Tibial artery (tissue), 4 donors: ENCODE measurements at places on chromosomes 6 and 20.

DNA sequence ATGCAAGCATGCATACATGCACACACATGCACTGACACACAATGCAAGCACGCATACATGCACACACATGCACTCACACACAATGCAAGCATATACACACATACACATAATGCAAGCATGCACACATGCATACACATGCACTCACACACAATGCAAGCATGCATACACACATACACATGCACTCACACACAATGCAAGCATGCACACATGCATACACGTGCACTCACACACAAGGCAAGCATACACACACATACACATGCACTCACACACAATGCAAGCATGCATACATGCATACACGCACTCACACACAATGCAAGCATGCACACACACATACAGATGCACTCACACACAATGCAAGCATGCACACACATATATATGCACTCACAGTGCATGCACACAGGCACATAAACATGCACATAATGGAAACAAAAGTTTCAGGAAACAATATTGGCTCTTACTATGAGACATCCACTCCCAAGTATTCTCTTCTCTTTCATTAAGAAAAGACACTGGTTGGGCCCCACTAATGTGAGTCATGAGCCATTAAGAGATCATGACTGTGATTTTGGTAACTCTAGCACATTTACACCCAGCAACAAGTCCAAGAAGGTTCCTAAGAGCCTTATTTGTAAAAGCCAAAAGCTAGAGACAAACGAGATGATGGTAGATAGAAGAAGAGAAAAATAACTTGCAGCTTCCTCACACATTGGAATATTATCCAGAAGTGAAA is 22.2 kb downstream of the APCDD1L start:
- no peak for DNase-seq

DNA sequence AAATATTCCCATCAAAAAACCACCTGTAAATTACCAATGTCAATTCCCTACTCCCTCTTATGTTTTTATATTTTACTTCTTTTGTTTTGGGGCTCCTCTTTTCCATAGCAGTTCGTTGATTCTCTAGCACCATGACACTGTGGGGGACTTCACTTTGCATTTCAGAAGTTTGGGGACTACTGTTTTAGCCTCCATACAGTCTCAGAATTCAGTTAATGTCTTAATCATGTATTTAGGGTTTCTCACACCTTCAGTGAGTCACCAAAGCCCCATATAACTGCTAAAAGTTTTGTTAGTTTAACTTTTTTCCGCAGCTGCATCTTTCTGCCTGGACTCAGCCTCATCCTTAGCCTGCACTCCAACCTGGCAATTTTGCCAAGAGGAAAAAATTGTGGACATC is 20.7 kb upstream of the AIG1 start:
- no peak for DNase-seq

DNA sequence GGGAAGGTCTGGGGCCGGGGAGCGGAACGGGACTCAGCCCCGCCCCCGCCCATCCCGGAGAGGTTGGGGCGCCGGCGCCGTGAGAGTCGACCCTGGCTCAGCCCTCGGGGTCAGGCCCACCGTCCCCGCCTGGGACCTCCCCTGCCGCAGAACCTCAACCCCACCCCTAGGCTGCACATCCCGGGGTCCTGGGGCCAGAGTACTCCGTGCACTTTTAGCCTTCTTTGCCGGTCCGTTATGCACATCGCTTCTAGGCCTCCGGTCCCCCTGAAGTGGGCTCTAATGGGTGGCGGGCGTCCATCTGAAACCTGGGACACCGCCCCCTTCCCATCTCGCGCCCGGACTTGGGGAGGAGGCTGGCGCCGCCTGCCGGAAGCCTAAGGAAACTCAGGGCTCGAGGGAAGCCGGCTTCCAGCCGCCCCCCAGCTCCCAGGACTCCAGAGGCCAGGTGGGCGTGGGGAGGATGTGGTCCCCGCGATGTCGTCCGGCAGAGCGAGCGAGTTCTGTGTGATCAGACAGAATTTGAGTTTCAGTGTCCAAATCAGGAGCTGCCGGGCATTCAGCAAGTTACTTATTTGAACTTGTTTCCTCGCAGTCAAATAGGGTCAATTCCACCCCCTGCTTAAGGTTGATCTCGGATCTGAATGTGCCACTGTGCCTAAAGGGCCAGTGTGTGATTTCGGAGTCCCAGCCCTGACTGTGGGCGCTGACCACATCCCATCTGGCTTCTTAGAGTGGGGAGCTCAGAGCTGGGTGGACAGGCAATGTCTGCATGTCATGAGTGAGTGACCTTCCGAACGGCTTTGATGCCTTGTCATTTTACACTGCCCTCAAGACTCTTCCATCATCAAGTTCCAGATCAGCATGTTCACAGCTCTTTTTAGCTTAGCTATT is 47.6 kb downstream of the CPXM1 start:
- DNase-seq = no peak

GRCh38 chr6:151482290-151482689 is 11.5 kb upstream of the CCDC170 start:
- DNase-seq = no peak

- DNase-seq = no peak
Measured at GRCh38 chr6:131787079-131787478, 20.7 kb upstream of the ENPP1 start.

- no peak for DNase-seq
Measured at GRCh38 chr20:59817406-59817805, 116.0 kb downstream of the SYCP2 start.

DNA sequence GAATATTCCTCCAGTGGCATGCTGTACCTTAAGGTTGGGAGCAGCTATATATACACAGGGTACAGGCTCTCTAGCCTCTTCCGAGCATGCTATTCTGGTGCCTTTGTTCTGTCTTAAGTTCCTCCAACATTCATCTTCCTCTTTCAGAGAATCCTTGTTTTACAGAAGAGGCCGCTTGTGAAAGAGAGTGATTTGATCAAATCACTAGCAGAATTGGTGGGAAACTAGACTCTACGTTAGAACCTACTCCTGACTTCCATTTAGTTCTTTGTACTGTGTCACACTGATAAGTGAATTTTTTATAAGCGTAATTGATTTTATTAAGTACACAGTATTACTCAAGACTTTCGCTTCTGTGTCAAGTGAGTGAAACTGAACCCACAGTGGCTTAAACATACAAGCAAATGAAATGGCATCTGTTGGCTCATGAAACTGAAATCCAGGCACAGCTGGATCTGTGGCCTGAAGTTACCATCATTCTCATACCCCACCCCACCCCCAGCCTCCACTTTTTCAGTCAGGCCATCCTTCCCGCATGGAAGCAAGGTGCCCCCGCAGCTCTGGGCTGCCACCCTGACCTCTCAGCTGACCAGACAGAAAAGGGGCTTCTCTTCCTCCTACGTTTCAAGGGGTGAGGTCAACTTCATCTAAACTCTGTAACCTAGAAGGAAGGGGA is 102.3 kb downstream of the RPP40 start:
- no peak for DNase-seq

DNA sequence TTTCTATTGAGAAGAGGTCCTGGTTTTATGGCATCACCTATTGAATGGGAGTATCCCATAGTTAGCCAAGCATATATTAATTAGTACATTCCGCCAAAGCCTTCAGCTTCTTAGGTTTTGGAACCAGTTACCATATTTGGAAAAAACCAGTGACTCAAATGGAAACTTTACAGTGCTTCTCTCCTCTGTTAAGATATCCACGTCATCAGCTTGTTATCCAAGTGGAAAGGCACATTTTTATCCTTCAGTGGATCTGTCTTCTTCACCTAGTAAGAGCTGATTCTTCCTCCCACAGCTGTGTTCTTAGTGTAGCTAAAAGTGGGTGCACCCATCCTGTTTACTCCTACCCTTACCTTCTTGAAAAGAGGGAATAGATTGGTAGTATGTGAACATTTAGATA is 34.5 kb downstream of the TPD52L1 start:
- DNase-seq = no peak

DNA sequence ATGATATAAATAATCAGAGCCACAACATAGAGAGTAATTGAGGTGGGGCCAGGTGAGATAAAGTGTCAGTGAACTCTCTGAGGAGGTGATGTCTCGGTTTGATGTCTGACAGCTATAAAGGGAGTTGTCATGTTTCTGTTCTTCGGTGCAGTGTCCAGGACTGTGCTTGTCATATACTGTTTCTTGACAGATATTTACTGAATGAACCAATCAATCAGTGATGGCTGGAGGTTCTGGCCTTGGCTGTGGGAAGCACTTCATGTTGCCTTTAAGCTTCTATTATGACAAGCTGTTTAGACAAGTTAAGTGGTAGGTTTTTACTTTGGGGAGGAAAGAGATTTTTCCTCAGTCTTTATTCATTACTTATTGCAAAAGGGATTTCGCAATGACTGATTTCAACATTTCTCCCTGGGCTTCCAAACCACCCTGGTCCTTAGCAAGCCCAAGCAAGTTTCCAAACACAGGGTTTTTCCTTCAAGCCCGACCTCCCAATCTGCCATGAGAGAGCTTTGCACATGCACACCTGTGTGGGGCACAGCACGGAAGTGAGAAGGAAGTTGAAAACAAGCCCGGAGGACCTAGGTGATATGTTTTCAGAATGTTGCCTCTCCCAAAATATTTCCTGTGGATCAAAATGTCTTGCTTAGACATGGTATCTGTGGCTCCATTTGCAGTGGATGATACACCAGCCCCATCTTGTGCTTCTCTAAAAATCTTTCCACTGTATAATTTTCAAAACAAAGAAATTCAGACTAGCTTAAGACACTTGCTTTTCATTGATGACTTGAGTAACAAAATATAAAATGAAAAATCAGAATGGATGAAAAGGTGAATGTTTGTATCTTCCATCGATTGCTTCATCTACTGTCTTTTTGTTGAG is 567.3 kb upstream of the BTBD3 start:
- DNase-seq = peak; percentile 27

DNA sequence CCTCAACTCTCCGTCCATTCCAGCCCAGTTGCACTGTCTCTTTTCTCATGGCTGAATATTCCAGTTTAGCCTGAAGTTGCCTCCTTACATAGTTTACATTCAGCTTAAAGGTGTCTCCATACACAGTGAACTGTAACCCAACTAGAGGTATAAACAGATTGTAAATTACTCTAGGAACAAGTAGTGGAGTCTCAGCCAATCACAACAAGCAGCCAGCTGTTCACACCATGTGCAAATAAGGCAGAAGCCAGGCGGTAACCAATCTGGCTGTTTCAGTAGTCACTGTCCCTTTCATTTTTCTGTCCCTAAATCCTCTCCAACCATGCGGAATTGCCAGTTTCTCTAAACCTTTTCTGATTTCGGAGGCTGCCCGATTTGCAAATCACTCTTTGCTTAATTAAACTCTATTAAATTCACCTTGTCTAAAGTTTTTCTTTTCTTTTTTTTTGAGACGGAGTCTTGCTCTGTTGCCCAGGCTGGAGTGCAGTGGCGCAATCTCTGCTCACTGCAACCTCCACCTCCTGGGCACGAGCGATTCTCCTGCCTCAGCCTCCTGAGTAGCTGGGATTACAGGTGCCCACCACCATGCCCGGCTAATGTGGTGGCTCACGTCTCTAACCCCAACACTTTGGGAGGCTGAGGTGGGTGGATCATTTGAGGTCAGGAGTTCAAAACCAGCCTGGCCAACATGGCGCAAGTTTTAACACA is 37.6 kb upstream of the GFOD1 start:
- DNase-seq = no peak

DNA sequence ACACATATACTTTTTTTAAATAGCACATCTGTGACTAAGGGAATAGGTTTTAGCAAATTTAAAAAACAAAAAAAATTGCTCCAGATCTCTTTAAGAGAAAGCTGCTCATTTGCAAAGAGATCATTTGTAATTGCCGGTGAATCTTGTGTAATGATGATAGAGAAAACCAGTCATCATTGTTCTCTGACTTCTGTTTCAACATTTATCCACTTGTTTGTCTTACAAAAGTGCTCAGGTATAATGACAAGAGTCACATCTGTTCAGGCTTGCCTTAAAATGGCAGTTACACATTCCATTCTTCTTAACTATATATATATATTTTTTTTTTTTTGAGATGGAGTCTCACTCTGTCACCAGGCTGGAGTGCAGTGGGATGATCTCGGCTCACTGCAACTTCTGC is 165.2 kb downstream of the AIG1 start:
- no peak for DNase-seq

GRCh38 chr6:90411292-90411781 is 114.7 kb upstream of the BACH2 start:
- no peak for DNase-seq

DNA sequence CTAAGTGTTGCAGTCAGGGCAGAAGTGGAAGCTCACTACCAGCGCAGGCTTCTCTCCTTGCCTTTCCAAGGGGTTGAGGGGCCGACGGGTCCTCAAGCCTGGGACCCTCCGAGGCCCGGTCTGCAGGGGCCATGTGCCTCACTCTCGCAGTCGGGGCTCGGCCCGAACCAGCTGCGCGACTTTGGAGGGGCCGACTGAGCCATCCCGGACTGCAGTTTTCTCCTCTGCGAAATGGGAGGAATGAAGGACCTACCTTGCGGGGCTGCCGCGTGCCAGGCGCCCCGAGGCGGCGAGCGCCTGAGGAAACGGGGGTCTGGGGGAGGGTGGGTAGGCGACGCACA is 5.6 kb downstream of the LZTS3 start:
- no peak for DNase-seq

- no peak for DNase-seq
Measured at GRCh38 chr6:134795691-134796090, 154.2 kb downstream of the ALDH8A1 start.

- no peak for DNase-seq
Measured at GRCh38 chr6:122806291-122806690, 17.2 kb downstream of the SMPDL3A start.

- no peak for DNase-seq
Measured at GRCh38 chr20:34065260-34065659, 46.8 kb downstream of the EIF2S2 start.

DNA sequence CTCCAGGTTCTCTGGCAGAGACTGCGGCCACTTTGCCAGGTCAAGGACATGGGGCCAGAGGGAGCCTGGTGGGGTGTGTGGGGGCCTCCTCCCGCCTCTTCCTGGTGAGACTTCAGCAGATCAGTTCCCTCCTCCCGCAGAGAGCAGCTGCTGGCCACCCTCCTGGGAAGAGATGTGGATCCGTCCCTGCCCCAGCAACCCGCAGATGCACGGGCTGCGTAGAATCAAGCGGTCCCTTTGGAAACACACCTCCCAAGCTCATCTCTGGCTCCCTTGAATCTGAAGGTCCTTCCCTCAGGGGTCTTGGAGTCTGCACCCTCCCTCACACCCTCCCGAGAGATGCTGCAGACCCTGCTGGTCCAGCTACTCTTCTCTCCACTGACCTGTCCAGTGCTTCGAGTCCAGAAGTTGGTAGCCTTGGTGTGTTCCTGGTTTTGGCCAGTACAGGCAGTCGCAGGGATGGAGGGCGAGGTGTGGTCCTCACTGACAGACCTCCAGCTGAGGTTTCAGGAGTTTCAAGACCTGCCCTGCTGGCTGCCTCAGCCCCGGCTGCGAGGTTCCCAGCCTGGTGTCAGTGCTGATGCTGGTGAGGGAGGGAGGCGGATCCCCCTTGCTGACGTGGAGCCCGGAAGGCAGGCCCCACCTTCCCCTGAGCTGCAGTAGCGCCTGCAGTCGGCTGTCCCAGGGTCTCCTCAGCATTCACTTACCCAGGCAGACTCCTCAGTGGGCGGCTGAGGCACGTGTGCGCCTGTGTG is at the start of gene NPBWR2:
TSS of gene NPBWR2 (minus strand) at position 585 of the 755 bp plus-strand sequence. CDS start 734 bp downstream, outside the sequence.
- DNase-seq = no peak

- DNase-seq = no peak
Measured at GRCh38 chr6:39360378-39360777, 37.9 kb upstream of the KCNK16 start.

- DNase-seq = no peak
Measured at GRCh38 chr6:87333033-87333432, 4.0 kb upstream of the GJB7 start.

- no peak for DNase-seq
Measured at GRCh38 chr6:54217018-54217417, 91.2 kb upstream of the TINAG start.
